ENCODE measurements at places on chromosomes 4 and X.

GRCh38 chr4:48493452-48494100 is 3.5 kb downstream of the ZAR1 start:
- no peak for DNase-seq

GRCh38 chr4:46944345-46944744 is 35.3 kb upstream of the COX7B2 start:
- DNase-seq = no peak

- DNase-seq = no peak
Observed at GRCh38 chr4:106149911-106150310, 166.1 kb downstream of the TBCK start.

GRCh38 chr4:63717384-63717783 is 691.9 kb downstream of the TECRL start:
- no peak for DNase-seq

GRCh38 chr4:106062452-106062875 is 167.2 kb downstream of the NPNT start:
- no peak for DNase-seq

- DNase-seq = no peak
Observed at GRCh38 chr4:165343353-165344191, 16.1 kb downstream of the MSMO1 start.

DNA sequence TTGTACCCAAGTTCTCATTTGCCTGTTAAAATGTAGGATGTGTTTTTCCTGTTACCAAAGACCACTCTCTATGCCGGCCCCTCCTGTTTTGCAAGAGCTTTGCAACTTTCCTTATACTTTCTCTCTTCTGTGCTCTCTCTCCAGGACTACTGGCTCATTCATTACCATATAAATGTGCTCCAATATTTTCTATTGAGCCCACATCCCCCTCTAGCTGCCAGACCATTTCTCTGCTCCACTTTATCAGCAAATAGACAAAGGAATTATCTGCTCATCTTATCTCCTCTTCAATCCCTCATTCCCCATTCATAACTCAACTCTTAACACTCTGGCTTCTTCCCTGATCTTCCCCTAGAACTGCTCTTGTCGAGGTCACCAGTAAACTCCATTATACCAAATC is 33.6 kb downstream of the RPGR start:
- DNase-seq = no peak

DNA sequence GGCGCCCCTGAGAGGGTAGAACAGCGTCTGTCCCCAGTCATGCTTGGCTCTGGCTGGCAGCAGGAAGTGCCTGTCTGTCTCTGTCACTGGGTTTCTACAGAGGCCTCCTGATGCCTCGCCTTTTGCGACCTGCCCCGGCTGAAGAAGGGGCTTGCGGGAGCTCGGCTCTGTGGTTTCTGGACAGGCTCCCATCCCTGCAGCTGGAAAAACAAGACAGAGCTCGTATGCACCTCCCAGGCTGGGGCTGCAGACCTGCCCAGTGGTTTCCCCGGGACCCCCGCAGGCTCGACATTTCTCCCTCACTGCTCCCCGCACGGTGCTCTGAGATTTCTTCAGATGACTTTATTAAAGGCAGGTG is 57.0 kb upstream of the SORCS2 start:
- no peak for DNase-seq

GRCh38 chr4:156635051-156635450 is 336.5 kb downstream of the PDGFC start:
- no peak for DNase-seq

- no peak for DNase-seq
Observed at GRCh38 chr4:139017861-139018260, 2.3 kb downstream of the NOCT start.

DNA sequence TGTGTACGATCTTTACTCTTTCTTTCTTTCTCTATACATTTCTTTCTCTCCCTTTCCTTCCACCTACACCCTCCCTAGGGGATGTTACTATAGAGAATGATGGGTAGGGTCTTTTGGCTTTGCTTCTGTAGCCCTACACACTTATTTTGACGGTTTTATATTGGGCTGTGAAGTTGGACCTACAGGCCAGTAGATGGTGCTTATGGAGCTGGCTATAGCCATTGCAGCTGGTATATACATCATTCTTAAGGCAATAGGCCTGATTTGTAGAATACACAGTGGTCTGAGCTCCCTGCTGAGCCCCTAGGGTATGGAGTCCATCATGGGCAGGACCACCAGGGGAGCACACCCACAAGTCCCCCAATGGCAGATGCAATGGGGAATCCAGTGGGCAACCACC is 1869.7 kb downstream of the STIM2 start:
- no peak for DNase-seq

GRCh38 chr4:41256131-41256739 is 493 bp upstream of the UCHL1 start:
- peak; percentile 5 for DNase-seq

GRCh38 chr4:3767570-3768288 is 1.5 kb downstream of the ADRA2C start:
- peak; percentile 53 for DNase-seq

GRCh38 chr4:169096221-169096620 is 86.2 kb upstream of the CBR4 start:
- no peak for DNase-seq

GRCh38 chrX:54540289-54540688 is 10.3 kb downstream of the GNL3L start:
- no peak for DNase-seq

DNA sequence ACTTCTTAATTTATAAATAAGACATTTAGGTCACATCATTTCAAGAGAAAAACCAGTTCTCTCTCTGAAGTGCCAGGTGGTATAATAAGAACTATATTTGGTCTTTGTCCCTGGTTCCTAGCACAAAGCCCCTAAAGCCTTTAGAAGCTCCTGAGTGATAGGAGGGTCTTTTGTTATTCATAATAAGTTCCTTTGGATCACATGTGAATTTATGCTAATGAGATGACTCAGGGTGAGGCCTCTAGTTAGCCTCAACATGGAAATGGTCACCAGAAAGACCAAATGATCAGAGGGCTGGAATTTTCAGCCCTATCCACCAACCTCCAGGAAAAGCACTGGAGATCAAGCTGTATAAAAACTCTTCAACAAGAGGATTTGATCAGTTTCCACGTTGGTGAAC is 68.1 kb upstream of the BLTP1 start:
- DNase-seq = no peak

GRCh38 chrX:9690046-9690445 is 75.6 kb downstream of the GPR143 start:
- DNase-seq = no peak

Measured in endothelial cell (in vitro differentiated cells).